Kasumi-1 (cell line): ENCODE measurements at places on chromosomes 2 and 18.

- DNase-seq, result no peak
Measured at GRCh38 chr2:215320679-215321078, 8.8 kb downstream of the ATIC start.

DNA sequence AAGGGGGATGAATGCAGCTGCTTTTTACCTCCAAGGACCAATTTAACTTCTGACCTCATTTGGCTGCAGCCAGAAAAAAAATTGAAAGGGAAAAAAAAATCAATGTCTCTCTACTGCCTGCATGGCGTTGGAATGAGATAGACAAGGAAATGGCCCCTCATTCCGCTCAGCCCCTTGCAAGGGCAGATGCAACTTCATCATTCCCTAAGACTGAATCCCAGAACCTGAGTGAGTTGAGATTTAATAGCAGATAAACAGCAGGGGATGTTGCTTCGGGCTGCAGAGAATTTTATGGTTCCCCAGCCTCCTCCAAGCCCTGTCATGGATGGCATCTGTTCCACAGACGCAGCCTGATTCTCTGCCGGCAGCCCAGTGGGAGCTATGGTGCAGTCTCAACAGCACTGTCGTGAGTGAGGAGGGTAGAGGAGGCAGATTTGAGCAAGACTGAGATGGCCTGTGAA, 49.0 kb downstream of the CAPN13 start:
- DNase-seq, result no peak

GRCh38 chr18:79404567-79404910, 8.8 kb downstream of the NFATC1 start:
- no peak for DNase-seq

- no peak for DNase-seq
Measured at GRCh38 chr2:47715552-47715951, 67.4 kb upstream of the MSH6 start.

DNA sequence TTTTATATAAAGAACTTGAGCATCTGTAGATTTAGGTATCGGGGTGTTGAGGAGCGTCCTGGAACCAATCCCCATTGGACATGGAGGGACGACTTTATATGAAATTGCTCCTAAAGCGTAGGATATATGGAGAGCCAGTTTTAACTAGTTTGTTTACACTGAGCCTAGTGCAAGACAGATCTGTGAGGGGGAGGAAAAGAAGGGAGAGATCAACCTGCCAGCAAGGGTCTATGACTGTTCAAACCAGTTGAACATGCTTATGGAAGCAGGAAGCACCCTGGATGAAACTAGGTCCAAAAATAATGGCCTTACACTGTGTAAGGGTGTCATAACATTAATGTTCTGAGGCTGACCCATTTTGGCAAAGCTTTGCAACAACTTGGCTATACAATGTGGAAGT, 34.0 kb upstream of the SLC40A1 start:
- no peak for DNase-seq

DNA sequence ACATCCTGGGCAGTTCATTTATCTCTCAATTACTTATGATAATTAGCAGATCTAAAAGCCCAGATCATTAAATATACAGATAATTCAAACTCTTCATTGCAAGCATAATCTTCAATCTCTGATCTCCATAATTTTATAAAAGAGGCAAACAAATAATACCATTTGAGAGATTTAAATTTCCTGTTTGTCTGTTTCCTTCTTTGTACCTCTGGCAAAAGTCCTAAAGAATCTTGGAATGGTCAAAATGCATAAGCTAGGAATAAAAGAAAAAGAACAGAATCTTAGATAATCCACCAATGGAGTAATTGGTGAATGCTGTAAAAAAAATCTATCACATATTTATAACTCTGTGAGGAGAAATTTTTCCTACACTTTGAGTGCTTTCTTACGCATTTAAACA, 1080.9 kb upstream of the ZEB2 start:
- DNase-seq, result no peak

DNA sequence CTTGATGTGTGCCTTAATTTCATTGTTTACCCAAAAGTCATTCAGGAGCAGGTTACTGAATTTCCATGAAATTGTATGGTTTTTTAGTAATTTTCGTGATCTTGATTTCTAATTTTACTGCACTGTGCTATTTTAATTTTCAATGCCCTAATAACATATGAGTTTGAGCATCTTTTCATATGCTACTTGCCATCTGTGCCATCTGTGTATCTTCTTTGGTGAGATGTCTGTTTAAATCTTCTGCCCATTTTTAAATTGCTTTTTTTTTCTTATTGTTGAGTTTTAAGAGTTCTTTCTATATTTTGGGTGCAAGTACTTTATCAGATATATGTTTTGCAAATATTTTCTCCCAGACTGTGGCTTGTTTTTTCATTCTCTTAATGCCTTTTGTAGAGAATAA, 165.9 kb downstream of the ST6GAL2 start:
- DNase-seq, result no peak

GRCh38 chr2:72183016-72183415, 35.4 kb upstream of the CYP26B1 start:
- DNase-seq, result no peak

DNA sequence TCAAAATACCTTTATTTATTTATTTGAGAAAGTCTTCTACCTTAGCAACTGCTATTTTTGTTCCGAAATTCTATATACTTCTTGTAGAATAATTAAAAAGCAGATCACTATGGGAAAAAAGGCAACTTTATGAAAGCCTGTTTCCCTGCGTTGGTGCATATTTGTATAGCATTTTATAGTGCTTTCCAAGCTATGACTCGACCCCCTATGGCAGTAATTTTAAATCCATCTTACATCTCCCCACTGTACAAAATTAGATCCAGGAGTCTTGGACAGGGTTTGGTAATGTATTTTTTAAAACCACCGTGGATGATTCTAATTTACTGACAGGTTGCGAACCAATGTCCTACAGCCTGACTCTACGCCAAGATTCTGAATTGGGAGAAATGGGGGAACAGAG, 10.1 kb downstream of the TANK start:
- no peak for DNase-seq

DNA sequence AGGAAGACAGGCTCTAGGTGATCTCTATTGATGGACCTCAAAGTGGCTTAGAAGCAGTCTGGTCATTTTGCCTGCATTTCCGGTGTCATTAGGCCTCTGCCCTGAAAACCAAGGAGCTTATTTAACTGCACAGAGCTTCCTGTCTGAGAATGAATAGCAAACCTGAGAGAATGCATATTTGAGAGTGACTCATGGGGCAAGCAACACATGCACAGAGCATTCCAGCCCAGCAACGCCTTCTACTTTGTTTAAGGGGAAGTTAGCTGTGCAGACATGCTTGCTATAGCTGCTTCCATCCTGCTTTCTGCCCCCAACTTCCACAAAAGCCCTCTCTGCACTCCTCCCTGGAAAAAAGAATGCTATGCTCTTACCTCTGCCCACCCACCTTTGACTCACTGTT, 232.8 kb downstream of the GRB14 start:
- DNase-seq, result peak; percentile 91

- DNase-seq, result no peak
Measured at GRCh38 chr2:126515471-126515870, 140.5 kb upstream of the GYPC start.

DNA sequence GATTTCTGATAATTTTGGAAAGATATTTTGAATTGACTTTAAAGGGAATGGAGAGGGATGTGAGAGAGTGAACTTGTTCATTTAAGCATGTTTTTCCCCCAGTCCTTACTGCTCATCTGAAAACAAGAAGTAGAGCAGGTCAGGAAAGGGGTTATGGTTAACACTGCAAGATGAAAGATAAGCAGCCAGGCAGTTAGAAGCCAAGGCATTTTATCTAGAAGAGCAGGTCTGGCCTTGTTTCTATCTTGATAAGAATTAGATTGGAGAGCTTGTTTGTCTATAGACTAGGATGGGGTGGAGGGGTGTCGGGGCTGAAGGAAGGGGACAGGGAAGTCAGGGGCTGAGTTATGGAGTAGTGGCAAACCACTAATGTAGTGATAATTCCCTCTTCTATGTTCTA, 171.6 kb downstream of the IKZF2 start:
- DNase-seq, result peak; percentile 41

DNA sequence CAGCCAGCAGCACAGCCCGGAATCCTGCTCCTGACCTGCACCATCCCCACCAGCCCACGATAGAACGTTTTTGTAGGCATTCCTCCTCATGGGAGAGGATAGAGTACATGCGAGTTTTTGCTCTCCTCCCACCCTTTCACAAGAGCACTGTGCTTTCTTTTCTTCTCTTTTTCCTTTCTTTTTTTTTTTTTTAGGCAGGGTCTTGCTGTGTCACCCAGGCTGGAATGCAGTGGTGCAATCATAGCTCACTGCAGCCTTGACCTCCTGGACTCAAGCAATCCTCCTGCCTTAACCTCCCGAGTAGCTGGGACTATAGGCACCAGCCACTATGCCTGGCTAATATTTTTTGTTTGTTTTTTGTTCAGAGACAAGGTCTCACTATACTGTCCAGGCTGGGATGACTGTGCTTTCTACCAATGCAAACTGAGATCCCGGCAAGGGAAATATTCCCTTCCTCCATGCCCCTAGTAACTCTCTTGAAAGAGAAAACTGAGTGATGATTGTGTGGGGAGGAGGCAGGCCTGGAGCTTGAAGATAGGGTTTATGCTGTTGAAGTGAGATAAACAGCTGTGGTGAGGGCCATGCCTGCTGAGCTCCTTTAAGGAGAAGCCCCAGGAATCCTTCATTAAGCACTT, 82.6 kb upstream of the TXNDC2 start:
- no peak for DNase-seq

DNA sequence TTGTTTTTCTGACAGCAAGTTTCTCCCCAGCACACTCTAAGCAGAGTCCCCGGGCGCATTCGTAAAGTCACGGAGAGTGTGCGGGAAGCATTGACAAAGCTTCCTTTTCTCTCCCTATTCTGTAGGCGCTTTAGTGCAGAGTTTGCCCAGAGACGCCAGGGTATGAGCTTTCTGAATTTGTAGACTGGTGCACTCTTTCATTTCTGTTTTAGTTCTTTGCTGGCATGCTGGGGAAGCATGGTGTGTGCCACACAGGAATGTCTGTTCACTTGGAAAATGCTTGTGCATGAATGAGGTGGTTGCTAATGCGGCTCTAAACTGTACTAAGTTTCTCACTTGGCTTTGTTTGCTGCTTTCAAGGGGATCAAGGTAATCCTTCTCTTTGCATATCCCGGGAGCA, 102.6 kb downstream of the RTN4 start:
- DNase-seq, result no peak

DNA sequence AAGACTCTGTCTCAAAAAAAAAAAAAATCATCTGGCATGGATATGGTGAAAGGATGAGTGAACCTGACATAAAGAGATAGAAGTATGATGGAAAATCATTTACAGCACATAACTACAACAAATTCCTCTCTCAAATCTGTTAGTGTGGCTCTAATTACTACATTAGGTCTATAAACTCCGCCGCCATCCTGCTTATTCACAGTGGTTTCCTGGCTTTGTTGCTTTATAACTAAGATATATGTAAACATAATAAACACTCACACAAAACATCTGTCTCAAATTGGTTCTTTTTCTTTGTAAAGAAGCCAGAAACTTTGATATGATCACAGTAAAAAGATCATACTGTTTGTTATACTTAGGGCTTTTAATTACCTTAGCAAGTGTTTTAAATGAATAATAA, 412.6 kb upstream of the FAM98A start:
- DNase-seq, result no peak

DNA sequence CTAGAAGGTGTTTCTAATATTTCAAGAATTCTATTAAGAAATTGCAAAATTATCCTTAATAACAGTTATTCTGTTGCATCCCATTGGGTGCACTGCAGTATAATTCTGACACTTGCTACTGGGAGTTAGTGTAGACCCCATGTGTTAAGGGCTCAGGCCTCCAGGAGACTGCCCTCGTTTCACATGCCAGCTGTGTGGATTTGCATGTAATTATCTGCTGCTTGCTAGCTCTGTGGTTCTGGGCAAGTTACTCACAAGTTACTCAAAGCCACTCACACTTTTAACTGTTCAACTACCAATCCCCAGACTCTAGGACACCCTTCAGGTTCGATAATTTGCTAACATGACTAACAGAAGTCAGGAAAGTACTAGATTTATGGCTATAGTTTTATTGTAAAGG, 38.6 kb downstream of the ST6GAL2 start:
- DNase-seq, result no peak

DNA sequence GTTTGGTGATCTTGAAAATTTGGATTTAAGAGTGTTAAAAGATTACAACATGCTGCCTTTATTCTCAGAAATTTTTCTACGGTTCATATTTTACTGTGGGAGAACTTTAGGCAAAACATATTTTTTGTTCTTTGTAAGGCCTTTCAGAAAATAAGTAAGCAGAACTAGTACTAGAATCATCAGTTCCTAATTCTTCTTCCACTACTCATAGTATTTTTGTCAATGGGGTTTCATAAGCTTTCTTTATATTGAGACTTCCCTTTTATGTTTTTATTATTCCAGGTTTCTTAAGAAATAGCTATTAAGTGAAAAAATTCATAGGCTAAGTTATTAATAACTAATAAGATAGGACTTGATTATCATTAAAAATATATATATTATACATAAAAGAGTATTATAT, 12.4 kb downstream of the UGGT1 start:
- DNase-seq, result no peak

- DNase-seq, result no peak
Measured at GRCh38 chr2:96342085-96342484, 6.5 kb downstream of the NCAPH start.

DNA sequence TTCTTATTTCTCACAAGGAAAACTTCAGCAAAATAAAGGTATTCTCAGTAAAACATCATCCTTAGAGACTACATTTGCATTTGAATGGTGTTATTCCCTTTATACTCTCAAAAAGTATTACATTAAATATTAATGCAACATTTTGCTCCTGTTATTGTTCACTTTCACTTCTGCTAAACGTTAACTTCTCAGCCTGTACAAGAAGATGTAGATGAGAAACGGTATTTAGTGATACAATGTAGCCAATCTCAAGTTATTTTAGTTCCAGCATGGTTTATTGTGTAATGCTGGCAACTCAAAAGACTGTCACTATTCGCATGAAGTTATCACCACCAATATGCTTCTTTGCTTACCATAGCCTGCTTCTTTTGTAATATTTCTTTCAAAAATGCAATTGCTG, 514.1 kb downstream of the CPS1 start:
- no peak for DNase-seq

- DNase-seq, result no peak
Measured at GRCh38 chr18:59960272-59960671, 60.5 kb downstream of the PMAIP1 start.

GRCh38 chr18:37299471-37300304, 265.9 kb downstream of the CELF4 start:
- DNase-seq, result peak; percentile 83

DNA sequence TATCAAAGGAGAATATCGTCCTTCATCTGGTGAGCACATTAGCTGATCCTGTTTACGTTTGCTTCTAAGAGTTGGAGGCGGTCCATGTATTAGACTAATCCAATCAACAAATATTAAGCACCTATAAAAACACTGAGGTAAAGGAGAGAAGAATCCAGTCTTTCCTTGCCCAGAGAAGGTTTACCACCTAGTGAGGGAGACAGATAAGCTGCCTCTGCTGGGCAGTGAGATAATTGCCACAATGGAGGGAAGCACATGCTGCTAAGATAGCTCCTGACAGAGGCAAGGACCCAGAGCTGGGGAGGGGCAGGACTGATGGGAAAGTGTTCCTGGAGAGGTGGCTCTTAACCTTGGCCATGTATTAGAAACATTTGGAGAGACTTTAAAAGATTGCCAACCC, 36.7 kb upstream of the ST8SIA5 start:
- DNase-seq, result peak; percentile 16
